ENCODE measurements at places on chromosomes 5 and 9.

GRCh38 chr9:77910194-77910621 lies 121.4 kb downstream of the GNAQ start:
- DNase-seq = no peak
- H3K36me3 ChIP-seq = no peaks in the 10 kb centered on the region
- no peak overlapping the region for H3K27ac ChIP-seq

GRCh38 chr5:103942587-103943186 lies 380.1 kb upstream of the NUDT12 start:
- H3K4me3 ChIP-seq = no peak overlapping the region
- H3K36me3 ChIP-seq = no peaks in the 10 kb centered on the region
- no peaks in the 10 kb centered on the region for H3K27me3 ChIP-seq
- DNase-seq = no peak

- H3K27ac ChIP-seq = no peak overlapping the region
- H3K27me3 ChIP-seq = no peaks in the 10 kb centered on the region
- H3K4me3 ChIP-seq = no peak overlapping the region
- H3K36me3 ChIP-seq = peaks cover 12% of the 10 kb centered on the region
- no peak for DNase-seq
Measured at GRCh38 chr5:78467752-78468357, 107.4 kb downstream of the SCAMP1 start.

DNA sequence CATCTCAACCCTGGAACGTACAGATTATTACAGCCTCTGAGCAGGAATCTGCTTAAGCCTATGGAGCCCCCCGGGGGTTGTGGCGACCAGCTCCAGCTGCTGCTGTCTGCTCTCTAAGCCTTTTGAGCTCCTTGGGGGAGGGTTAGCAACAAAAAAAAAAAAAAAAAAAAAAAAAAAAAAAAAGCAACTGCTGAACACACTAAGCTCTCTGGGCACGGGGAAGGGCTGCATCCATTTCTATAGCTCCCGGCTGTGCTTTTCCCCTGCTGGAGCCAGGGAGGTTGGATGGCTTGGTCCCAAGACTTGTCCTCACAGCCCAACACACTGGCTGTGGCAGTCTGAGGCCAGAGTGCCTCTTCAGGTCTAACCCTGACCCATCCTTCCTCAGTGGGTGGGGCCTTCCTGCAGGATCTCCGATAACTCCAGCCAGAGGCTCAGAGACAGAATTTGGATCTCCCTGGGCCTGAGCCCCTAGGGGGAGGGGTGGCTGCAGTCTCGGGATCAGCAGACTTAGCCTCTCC lies 82.1 kb downstream of the FBN2 start:
- no peaks in the 10 kb centered on the region for H3K4me1 ChIP-seq
- no peak for DNase-seq
- H3K36me3 ChIP-seq = no peaks in the 10 kb centered on the region
- H3K4me3 ChIP-seq = no peak overlapping the region
- H3K27me3 ChIP-seq = peaks cover 2% of the 10 kb centered on the region

GRCh38 chr5:61256474-61256873 lies 75.6 kb upstream of the ZSWIM6 start:
- H3K4me1 ChIP-seq = no peaks in the 10 kb centered on the region
- no peaks in the 10 kb centered on the region for H3K27me3 ChIP-seq
- DNase-seq = no peak

- H3K4me1 ChIP-seq = no peaks in the 10 kb centered on the region
- H3K4me3 ChIP-seq = no peak overlapping the region
- DNase-seq = peak; percentile 18
- H3K36me3 ChIP-seq = no peaks in the 10 kb centered on the region
- H3K27ac ChIP-seq = no peak overlapping the region
- no peaks in the 10 kb centered on the region for H3K27me3 ChIP-seq
Measured at GRCh38 chr5:55864606-55865541, 13.7 kb downstream of the IL31RA start.

- no peak overlapping the region for H3K27ac ChIP-seq
- H3K36me3 ChIP-seq = no peaks in the 10 kb centered on the region
- H3K27me3 ChIP-seq = no peaks in the 10 kb centered on the region
- H3K4me3 ChIP-seq = no peak overlapping the region
Measured at GRCh38 chr5:138579517-138579863, 4.3 kb upstream of the HSPA9 start.

GRCh38 chr5:86909418-86910295 lies 291.9 kb downstream of the COX7C start:
- H3K27me3 ChIP-seq = no peaks in the 10 kb centered on the region
- H3K36me3 ChIP-seq = no peaks in the 10 kb centered on the region
- no peak for DNase-seq

- H3K4me1 ChIP-seq = no peaks in the 10 kb centered on the region
- H3K27me3 ChIP-seq = no peaks in the 10 kb centered on the region
- H3K27ac ChIP-seq = no peak overlapping the region
- no peak for DNase-seq
Measured at GRCh38 chr5:32960340-32961058, 249.4 kb downstream of the NPR3 start.

- H3K27me3 ChIP-seq = no peaks in the 10 kb centered on the region
- no peak overlapping the region for H3K27ac ChIP-seq
- H3K36me3 ChIP-seq = no peaks in the 10 kb centered on the region
- peak; percentile 27 for DNase-seq
Measured at GRCh38 chr9:133703591-133704399, 34.4 kb downstream of the SARDH start.
